ENCODE measurements at places on chromosomes 13 and 19.

DNA sequence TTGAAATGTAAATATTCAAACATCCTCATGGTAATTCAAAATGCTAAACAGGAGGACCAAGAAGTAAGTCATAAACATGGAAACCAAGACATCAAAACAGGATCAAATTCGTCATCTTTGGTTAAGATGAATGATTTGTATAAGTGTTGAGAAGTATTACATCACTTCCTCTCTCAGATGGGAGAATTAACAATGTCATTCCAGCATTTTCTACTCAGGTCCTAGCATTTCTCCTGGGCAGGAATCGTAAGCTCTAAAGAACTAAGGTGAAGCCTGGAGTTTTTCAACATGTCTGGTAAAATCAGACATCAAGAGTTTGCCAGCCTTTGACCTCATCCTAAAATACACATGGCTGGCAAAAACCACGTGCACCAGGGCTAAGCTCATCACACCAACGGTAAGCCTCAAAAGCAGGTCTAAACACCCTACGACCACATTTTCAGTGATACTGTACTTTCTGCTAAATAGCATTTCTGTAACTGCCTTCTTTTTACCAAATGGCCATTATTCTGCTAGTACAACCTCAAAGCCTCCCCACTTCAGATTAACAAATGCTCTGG, 24.8 kb downstream of the RANBP3 start:
- DNase-seq = no peak

GRCh38 chr13:41006306-41006705, 12.8 kb downstream of the ELF1 start:
- no peak for DNase-seq

GRCh38 chr19:925087-925525, 729 bp upstream of the ARID3A start:
- DNase-seq = no peak

DNA sequence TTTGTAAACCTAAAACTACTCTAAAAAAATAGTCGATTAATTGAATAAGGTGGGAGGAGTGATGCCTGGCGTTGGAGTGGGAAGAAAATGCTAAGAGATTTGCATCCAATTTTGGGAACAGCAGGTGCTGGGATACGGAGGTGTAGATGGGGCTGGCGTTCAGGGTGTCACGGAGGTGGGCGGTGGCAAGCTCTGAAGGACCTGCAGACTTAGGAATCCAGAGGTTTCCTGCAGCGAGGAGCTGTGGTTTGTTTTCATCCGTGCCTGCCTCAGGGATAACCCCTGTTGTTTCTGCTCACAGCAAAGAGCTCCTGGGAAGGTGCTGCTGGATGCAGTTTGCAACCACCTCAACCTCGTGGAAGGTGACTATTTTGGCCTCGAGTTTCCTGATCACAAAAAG, 166.4 kb upstream of the RNF113B start:
- DNase-seq = no peak

DNA sequence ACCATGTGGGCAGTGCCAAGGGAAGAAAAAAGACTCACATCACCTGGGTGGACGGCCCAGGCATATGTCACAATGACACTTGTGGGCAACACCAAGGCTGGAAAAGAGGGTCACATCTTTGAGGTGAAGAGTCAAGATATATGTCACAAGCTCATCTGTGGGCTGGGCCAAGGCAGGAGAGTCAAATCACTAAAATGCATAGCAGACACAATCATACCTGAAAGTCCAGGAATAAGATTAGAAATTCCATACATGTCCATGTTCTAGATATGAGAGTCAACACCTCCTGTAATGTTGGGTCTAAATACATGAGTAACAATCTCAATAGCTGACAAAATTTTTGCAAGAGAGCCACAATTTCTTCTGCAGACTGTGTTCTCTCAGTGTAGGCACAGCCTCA, 145.0 kb downstream of the ZNF675 start:
- no peak for DNase-seq

- DNase-seq = no peak
These were observed 897 bp downstream of the ETHE1 start for GRCh38 chr19:43525836-43526771.

Data from left forelimb (tissue), 1 donor.